CD4-positive, alpha-beta T cell treated with Interleukin-2 at 100 ng/mL for 4 hours (primary cell): ENCODE measurements at places on chromosomes 2 and 18.
A peak's percentile ranks its signal among the peaks of the same experiment; 100 is the strongest.

GRCh38 chr2:120474486-120474885, 128.6 kb downstream of the INHBB start:
- no peak for DNase-seq

DNA sequence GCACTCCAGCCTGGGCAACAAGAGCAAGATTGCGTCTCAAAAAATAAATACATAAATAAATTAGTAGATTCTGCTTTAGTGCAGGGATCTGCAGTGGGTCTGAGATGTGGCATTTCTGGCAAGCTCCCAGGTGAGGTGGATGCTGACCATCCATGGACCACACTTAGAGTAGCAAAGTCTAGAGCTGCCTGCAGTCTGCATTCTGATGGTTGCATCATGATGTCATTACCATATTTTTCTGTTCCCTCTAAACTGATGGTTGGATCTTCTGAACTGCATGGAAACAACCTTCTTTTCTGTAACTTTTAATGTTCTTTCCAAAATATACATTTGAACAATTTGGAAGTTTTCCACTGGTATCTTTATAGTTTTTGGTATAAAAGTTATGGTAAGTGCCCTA, 42.9 kb downstream of the MYL12B start:
- no peak for DNase-seq

DNA sequence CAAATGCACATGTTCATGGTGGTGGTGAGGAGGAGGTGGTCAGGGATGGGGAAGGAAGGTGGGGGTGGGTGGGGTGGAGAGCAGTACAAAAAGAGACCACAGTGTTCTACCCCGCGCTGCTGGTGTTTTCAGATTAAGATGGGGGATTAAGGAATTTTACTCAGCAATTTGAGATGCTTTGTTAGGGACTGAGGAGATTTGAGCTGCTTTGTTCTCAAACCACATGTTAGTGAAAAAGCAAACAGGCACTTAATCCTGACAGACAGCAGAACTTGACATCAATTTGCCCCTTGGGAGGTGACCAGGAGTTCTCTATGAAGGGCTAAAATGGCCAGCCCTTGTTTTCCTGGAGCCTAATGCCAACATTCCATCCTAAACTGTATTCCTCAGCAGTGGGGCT, 244.5 kb downstream of the MEIS1 start:
- DNase-seq, result no peak

DNA sequence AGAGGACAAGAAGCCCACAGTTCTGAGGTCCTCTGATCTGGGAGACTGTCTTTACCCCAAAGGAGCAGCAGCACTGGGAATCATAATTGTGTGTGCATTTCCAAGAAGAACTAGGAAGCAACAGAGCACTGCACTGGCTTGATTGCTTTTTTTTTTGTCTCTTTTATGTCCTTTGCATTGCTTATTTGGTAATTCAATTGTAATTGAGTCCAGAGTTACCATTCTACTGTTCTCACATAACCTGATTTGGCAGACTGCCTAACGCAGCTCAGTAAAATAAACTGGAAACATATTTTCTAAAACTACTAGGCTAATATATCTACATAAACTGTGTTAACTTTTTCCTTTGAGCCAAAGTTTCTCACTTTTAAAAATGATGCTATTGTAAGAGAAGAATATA, 190.3 kb upstream of the SLC8A1 start:
- DNase-seq, result no peak

DNA sequence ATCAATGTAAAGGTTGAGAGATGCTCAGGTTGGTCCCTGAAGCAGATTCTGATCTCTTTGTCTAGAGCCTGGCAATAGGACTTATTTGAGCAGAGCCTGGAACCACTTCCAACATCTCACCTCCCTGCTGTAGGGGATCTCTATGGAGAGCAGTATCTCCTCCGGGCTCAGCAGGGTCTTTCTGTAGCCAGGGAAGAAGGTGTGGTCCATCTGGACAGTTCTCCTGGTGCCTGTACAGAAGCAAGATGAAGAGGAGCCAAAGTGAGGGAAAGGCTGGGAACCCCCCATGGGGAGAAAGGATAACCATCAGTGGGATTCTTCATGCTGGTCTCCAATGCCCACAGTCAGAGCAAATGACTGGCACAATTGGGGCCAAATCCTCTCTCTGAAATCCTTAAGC, 34.8 kb downstream of the XDH start:
- no peak for DNase-seq

- no peak for DNase-seq
Measured at GRCh38 chr2:109320195-109320922, 191.4 kb downstream of the SH3RF3 start.

GRCh38 chr2:182550234-182550633, 123.4 kb upstream of the PDE1A start:
- DNase-seq, result no peak

DNA sequence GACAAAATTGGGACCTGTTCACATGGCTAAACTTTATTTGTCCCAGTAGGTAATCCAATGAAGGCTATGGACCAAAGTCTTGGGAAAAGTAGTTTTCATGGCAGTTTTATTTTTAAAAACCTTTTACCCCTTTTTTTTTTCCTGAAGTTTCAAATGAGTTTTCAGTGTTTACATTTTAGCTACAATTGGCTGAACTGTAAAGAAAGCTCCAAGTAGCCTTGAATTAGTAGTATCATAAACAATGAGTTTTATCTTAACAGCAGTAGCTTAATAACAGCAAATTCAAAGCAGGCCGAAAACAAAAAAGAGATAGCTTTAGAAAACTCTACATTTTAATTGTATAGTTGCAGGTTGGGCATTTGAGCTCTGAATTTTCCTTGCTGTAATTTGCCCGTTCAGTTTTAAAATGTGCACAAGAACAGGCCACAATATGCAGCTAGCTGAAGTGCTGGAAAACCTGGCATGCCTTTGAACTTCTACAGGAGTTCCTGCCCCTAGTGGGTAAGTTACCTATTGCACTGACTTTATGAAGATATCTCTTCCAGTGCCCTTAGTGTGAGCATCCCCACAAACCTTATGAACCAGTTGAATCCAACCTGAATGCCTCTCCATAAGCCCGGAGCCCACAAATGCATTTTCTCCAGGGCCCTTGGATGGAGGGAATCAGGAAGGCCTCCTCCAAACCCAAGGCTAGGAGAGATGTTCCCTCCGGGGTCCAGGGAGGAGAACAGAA, 106.7 kb downstream of the XRCC5 start:
- no peak for DNase-seq

DNA sequence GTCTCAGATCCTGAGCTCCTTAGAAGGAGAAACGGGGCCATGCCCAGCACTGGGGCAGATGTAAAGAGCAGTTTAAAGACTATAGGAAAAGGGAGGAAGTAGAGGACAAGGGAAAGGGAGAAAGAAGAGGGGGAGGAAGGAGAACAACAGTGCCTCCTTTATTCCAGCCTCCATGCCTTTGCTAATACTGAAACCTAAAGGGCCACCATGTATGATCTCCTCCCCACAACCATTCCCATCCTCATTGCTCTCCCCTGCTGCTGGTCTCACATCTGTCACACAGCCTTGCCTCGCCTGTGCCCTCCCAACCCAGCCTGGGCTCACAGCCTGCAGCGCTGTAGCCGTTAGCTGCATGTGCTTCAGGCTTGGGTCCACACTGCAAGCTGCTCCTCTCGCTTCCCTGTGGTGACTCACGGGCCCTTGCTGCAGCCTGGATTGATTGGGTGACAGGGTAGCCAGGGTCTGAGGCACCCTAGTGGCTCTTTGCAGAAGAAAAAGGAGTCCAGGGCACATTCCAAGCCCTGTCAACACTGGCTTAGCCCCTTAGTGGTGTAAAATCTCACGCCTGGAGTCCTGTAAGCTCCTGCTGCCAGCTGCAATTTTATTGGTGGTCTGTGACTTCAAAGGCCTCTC, 281.9 kb downstream of the SRBD1 start:
- DNase-seq, result no peak

DNA sequence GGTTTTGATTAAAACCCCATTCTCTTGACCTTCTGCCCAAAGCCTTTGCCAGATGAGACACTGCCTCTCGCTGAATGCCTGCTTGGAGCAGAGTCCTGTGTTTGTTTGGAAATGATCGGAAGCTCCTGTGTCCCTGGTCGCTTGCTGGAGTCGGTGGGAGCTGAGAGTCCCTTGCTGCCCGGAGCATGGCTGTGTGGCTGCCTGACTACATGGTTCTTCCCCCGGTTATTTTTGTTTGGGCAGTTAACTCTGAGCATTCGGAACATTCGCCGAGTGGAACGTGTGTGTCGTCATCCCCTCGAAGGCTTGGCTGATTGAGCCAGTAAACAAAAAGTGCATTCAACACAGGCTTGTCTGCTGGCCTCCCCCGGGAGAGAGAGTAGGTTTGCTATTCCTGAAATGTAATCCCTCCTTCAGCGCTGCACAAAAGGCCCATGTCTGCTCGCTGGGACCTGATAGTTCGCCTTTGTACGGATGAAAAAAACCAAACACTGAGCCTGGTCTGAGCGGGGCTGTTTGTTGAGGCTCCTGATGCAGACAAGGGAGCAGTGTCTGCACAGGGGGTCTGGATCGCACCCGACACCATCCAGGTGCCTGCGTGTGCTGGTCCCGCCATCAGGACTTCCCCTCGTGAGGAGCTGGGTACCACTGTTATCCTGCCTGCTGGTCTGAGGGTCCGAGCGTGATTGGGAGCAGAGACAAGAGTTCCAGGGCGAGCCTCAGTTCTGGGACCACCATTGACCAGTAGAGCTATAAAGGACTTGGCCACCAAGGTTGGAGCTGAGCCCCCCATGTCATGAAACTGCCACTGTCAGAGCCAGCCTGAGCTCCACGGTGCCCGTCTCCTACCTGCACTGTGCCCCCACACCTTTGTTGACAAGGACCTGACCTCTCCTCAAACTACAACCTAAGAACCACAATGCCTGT, 83.8 kb downstream of the AGAP1 start:
- DNase-seq, result no peak

- DNase-seq, result peak; percentile 39
Measured at GRCh38 chr2:239363946-239364637, 36.7 kb downstream of the HDAC4 start.

- DNase-seq, result no peak
Measured at GRCh38 chr2:173397539-173397938, 42.9 kb downstream of the CDCA7 start.

DNA sequence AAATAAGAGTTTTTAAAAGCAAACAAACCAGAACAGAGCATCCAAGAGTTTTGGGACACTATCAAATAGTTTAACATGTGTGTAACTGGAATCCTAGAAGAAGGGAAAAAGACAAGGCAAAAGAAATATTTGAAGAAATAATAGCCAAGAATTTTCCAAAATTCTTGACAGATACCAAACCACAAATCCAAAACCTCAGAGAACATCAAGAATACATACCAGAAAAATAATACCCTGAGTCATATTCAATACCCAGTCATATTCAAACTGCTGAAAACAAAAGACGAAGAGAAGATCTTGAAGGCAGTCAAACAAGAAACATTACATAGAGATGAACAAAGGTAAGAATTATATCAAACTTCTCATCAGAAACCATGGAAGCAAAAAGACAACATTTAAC, 22.9 kb downstream of the INO80C start:
- no peak for DNase-seq

GRCh38 chr2:172833898-172834297, 98.3 kb downstream of the RAPGEF4 start:
- no peak for DNase-seq

DNA sequence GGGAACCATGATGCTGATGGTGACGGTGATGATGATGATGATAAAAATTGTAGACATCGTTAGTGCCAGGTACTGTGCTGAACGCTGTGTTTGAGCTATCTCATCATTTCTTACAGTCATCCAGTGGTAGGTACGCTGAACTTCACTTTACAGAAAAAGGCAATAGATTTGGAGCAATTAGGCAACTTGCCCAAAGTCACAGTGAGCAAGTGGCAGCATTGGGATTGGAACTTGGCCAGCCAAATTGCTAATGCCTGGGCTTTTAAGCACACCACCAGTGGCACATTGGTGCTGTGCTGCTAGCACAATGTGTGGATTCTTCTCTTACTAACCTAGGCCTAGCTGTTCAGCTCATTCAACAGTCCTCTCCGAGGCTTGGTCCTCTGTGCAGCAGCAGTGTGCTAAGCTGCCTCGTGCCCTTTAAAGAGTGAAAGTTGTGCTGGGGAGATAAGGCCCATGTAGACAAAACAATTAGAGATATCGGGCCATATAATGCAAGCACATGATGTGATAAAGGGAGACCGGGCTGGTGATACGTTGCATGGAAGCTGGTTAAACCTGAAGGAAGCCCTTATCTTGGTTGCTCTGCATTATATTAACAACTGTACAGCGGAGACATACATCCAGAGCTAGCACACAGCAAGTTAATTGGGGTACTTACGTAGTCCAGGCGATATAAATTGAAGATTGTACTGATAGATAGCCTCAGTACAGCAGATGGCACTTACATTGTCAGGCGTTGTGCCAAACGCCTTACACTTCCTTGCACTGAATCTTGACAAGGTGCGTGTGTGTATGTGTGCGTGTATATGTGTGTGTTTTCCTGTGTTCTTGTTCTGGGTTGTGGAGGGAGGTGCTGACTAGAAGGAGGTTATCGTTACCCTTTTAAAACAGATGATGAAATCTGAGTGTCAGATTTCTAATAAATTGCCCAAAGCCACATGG, 28.4 kb downstream of the HK2 start:
- no peak for DNase-seq

DNA sequence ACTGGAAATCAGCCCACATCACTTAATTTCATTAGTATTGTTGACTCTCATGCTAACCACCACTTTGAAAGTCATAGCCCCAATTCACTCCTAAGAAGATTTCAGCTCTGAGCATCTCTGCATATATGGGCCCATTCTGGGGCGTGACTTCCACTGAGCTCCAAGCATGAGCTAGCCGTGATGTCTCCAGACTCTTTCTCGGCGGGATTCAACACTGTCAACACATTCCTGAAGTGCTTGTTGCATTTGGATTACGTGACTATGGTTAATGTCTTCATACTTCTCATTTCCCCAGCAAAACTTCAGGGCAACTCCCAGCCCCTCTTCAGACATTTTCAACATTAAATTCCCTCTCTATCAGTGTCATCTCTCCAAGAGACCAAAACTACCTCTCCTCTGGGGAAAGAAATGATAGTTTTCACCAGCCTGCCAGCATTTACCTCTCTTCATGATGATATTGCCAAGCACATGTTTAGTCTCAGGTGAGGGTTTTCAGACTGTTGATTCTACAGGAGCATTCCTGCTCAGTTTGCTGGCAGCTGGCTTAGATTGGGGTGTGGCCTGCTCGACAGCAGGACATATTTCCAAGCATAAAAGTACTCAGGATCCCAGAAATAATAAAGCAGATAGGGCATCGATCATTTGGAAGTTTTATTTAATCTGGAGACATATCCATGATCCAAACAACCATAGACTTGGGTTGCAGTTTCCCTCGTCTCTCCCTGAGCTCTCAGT, 81.7 kb downstream of the FEZ2 start:
- DNase-seq, result no peak

DNA sequence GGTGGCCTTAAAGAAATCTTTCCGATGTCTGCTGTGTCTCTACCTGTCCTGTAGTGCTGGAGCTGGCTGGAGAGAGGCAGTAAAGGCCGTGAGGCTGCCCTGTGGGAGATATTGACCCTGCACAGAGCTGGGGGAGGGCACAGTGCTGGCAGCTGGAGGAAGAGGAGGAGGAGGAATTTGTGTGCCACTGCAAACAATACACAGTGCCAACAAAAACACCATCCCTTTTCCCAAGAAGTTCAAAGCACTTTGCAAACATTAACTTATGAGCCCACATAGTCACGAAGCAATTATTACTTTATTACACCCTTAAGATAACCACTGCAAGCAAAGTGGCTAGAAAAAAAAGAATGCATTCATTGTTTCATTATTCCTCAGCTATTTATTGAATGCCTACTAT, 45.0 kb upstream of the CYTIP start:
- no peak for DNase-seq

GRCh38 chr2:153163055-153163454, 315.5 kb downstream of the RPRM start:
- DNase-seq, result peak; percentile 6

- DNase-seq, result no peak
Measured at GRCh38 chr2:147030966-147031720, 813.7 kb upstream of the ACVR2A start.

GRCh38 chr2:95289253-95289652, 7.9 kb upstream of the KCNIP3 start:
- DNase-seq, result no peak
